Nephron progenitor cell (in vitro differentiated cells): ENCODE measurements at places on chromosomes 11 and 22.
A peak's percentile ranks its signal among the peaks of the same experiment; 100 is the strongest.

DNA sequence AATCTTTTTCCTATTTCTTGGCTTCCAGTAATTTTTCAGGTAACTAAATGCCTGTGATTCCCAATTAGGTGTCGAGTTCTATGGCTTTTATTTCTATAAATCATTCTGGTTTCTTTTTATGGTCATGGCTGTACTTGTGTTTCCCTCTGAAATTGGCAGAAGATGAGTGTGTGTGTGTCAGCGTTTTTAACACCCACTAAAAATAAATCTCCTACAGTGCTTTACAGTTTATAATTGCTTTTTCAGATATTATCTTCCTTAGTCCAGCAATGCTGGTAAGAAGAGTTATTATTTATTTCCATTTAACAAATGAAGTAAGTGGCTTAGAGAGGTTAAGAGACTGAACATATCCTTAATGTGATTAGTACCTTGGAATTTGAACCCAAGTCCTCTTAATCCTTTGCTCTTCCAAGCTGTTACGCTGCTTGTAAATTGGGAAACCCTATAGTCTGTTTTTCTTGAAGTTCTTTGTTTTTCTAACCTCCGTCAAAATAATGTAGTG is 125.2 kb downstream of the TEAD1 start:
- DNase-seq: no peak

DNA sequence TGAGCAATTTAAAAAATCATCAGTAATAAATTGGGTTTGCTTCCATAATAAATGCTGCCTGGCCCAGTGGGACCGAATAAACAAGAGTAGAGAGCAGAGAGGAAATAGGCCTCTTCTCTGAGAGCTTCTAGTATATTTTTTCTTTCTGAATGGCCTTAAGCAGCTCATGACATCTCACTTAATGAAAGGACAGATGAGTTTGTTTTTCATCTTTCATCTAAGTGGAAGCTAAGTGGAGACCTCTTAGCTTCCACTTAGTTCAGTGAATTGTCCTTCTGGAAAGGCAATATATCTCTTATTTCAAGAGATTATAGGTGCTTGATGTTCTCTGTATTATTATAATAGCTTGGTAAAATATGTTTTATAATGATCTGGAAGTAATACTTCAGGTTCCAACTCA is 245.9 kb upstream of the ANO3 start:
- no peak for DNase-seq

GRCh38 chr11:22938691-22939090 is 78.4 kb upstream of the CCDC179 start:
- no peak for DNase-seq

GRCh38 chr11:38968951-38969350 is 2370.9 kb upstream of the RAG2 start:
- no peak for DNase-seq

DNA sequence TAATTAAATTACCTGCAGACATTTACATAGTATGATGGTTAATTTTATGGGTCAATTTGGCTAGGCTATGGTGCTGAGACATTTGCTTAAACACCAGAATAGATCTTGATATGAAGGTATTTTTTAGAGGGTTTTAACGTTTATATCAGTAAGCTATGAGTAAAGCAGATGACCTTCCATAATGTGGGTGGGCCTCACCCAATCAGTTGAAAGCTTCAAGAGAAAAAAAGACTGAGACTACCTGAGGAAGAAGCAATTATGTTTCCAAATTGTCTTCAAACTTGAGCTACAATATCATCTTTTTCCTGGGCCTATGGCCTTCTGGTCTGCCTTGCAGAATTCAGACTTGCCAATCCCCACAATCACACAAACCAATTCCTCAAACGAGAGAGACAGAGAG is 498.8 kb upstream of the API5 start:
- DNase-seq: no peak

DNA sequence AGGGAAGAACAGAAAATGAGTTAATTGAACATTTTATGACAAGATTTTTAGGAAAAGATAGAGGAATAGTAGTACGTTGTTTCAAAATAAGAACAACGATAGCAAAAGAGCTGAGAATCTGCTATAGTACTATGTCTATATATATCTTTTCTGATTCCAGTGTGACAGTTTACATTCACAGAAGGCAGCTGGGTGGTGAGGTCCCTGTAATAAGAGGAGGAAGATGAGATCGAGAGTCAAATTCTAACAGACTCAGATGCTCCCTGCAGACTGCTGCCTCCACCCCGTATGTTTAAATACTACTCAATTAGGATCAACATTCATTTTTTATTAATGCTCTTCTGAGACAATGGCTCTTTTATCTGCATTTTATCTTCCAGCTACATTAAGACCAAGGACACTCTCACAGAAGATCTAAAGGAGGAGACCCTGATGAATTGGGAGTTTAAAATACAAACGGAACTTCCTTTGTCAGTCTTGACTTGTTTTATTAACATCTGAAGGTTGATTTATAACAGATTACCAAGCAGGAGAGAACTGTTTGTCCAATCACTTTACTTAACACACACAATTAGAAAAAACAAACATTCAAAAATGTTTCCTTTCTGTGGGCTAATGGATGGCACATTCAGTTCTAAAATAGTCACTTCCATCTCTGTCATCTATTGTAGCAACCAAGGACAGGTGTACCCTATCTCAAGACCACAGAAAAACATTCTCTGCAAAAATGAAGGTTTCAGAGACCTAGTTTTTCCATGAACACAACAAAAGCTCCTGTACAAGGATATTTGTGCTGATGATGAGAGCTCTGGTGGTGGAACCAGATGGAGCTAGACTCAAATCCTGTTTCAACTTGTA is 240.2 kb downstream of the CADM1 start:
- no peak for DNase-seq

- DNase-seq: no peak
Measured at GRCh38 chr11:15918212-15918611, 438.1 kb downstream of the SOX6 start.

DNA sequence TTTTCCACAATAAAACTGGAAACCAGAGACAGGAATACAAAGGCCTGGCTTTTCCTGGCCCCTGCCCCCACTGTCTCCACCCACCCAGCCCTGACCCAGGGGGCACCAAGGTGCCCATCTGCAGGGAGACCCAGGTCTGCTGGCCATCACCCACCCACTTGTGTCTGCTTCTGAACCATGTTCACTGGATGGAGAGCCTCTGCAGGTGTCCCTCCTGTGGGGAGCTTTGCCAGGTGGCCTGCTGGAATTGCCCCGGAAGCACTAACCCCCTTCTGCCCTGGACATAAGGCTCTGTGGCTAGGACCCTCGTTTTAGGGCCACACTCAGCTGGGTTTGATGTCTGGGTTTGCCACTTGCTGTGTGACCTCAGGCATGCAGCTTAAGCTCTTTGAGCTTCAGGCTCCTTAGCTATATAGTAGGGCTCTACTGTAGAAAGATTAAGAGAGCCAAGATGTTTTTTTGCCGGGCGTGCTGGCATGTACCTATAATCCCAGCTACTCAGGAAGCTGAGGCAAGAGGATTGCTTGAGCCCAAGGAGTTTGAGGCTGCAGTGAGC is 3.9 kb downstream of the SCARF2 start:
- no peak for DNase-seq

DNA sequence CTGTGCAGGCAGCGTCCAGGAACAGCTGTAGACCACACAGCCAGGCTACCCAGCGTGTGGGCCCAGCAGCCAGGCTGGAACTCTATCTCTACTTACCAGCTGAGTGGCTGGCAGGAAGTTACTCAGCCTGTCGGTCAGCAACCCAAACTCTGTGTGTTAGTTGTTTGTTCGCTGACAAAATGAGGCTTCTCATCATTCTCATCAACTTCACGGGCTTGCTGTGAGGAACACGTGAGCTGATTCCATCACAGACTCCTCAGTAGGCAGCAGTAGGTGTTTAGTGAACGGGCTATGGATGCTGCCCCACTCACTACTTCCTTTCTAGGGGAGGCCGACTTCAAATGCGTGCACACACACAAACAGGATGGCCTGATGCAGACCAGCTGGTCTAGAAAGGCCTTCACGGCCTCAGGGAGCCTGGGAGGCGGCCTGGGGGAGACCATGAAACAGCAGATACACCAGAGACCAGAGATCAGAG is 830 bp upstream of the SPDYC start:
- no peak for DNase-seq

DNA sequence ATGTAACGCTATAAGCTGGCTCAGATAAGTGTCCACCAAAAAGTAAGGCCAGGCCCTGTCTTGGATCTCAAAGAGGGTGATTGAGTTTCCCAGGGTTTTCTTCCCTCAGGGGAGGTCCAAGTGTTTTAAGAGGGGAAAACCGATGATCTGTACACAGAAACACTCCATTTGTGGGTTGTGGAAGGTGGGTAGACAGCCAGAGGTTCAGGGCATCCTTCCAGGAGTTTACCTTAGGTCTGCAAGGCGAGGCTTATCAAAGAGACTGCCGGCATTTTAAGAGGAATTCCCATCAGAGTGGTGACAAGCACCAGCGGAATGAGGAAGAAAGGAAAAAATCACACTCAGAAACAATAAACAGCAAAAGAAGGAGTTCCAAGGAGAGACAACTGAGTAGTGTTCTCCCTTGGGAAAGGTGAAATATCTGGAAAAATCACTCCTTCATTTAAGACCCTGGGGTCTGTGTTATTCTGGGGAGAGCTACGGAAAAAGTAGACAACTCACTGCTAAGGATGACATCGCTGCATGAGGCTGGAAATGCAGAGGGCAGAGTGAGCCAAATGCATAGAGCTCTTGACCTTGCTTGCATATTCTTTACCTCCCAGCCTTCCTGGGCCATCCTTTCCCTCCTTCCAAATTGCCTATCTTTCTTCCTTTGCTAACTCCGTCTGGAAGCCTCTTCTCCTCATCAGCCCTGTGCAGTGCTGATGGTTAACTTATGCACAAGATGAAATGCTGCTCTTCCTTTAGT is 22.1 kb upstream of the MMP7 start:
- DNase-seq: no peak

DNA sequence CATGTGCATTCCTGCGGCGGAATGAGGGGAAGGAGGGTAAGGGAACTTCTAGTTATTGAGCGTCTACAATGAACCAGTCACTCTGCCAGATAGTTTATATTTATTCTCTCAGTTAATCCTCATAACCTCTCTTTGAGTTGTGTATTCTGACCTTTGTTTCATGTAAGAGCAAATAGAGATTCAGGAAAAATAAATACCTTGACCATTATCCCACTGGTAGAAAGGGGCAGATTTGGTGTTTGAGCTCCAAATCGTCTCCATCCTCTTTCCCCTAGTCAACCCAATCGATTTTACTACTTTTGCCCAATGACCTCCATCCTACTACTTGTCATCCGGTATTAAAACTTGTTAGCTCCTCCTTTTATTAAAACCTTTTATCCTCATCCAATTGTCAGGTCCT is 157.1 kb upstream of the SESN3 start:
- DNase-seq: no peak

DNA sequence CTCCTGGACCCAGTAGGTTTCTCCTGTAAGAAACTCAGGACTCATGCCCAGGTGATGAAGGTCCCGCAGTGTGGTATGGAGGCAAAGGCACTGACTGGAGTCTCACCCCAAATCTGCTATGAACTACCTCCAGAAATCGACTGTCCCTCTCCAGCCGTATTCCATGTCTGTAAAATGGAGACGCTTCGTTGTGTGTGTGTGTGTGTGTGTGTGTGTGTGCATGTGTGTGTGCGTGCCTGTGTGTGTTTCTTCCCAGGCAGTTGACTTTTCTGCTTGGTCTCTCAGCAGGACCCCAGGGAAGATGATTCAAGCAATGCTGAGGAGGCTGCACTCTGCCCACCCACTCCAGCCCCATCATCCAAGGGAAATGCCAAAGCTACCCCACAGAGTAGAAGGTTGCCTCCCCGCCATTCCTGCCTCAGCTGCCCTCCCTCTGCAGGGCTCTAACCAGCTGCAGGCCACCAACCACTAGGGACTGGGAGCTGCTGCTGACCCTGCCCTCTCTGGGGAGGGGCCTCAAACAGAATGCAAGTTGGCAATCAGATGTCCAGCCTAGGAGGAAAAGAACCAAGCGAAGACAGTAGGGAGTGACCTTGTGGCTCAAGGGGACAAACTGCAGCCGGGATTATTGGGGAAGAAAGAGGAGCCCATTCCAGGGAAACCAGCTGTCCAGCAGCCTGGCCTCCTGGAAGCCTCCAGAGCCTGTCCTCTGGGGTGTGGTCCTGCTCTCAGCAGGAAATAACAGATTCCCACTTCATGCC is 56.2 kb downstream of the SLC22A12 start:
- no peak for DNase-seq

- DNase-seq: peak; percentile 21
Measured at GRCh38 chr11:32870676-32871075, 21.9 kb upstream of the QSER1 start.

GRCh38 chr11:73292525-73292894 is 15.6 kb upstream of the ARHGEF17 start:
- DNase-seq: no peak

GRCh38 chr11:116276051-116277044 is 496.4 kb downstream of the BUD13 start:
- peak; percentile 96 for DNase-seq

GRCh38 chr11:133832991-133833897 is 12.1 kb downstream of the SPATA19 start:
- no peak for DNase-seq

DNA sequence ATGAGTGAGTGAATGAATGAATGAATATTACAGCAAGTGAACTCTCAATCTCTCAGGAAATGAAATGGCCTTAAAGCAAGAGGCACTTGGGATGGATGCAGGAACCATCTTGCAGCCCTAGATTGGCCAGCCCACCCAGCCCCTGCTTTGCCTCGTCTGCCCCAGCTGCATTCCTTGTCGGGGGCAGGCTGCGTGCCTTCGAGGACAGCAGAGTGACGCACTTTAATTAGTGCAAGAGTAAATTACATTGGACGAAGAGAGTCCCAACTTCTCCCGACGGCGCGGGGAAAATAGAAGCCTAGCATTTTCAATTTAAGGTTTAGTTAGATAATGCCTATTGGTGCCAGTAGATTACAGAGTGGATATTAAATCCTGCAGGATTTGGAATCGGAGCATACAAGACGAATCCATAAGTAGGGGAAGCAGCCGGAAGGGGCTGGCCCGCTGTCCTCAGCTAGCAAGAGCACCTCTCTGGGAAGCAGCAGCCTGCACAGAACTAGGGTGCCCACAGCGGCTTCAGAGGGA is 33.8 kb downstream of the TRIM29 start:
- DNase-seq: no peak

DNA sequence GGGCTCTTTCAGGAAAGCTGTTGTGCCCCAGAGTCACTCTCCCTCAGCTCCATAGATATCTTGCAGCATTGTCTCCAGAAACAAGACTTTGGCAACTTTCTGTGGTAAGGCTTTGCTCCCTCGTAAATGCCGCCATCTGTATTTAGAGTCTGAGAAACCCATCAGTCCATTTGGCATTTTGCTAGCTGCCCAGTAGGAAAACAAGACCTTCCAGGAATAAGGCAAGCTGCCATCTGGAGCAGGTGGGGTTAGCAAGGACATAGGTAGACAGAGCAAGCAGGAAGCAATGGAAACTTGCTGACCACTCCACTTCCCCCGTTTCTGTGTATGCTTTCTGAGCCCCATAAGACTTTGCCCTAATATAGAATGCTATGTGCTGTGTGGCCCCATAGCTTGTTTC is 131.9 kb downstream of the SPATA19 start:
- no peak for DNase-seq

- DNase-seq: no peak
Measured at GRCh38 chr11:10640308-10640707, 53.2 kb downstream of the IRAG1 start.
